ENCODE measurements at places on chromosomes 7 and 10.

DNA sequence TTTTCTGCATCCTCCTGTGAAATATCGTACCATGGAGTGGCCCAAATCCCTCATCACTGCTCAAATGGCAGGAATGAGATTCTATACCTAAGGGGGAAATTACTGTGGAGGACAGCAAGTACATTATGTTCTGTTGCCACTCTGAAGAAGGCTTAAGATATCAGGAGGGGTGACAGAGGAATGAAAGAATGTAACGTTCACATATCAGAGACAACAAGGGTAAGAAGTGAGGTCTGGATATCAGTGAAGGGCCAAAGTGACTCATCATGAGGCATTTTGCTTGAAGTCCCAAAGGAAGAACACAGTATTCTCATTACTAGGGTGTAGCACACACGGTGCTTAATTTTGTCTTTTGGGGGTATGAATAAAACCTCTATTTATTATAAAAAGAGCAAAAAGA is 71.5 kb upstream of the SLC13A1 start:
- no peak for DNase-seq

DNA sequence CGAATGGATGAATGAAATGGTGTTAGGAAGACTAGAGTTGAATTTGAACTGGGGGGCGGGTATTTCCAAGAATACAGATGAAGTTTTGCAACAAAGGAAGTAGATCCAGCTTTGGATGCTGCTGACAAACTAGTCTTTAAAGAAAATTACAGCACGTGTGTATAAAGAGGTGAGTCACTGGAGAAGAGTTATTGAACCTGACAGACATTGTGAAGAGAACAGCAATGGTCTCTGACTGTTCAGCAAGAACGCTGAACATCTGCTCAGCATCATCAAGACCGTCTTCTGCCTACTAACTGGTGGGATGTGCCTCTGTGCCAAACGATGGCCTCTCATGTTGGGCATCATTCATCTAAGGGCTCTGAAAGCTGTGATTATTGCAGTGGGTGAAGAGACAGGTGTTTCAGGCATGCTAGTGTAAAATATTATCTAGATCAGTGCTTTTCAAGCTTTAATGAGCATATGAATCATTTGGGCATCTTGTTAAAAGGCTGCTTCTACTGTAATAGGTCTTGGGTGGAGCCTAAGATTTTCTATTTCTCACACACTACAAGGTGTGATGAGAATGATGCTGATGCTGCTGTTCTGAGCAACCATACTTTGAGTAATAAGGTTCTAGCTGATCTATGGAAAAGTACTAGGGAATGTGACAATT is 291.3 kb downstream of the PTEN start:
- no peak for DNase-seq

DNA sequence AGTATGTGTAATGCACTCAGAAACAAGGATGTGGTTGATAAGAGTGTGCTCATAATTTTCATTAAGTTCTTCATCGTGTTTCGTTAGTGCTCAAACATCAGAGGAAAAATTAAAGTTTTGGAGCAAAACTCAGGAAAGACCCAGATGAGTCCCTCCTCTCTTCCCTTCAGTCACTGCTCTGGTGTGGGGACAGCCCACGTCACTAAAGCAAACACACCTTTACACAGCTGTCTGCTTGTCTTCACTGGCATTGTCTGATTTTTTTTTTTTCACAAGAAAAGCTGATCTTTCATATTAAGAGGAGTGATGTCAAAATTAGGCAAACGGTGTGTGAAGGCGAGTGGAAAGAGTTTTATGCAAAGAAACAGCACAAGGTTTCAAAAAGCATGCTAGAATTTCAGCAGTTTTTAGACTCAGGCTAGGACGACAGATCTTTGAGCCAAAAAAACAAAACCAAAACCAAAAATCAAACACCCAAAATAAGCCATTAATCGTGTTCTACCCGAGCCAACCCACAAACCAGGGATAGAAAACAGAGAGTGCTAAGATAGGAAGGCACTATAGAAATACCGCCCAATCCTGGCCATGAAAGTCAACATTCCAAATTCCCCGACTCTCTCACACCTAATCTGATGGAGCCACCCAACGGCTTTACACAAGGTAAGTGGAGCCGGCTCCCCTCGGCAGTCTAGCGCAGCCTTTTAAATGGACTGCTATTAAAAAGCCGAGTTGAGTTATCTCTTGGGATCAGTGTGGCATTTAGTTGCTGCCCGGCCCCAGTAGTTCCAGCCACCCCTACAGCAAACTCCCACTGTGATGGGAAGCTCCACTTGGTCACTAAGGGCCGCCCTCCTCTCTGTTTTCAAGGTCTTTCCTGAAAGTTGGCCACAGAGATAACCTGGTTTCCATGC is 27.9 kb upstream of the GATA3 start:
- no peak for DNase-seq

DNA sequence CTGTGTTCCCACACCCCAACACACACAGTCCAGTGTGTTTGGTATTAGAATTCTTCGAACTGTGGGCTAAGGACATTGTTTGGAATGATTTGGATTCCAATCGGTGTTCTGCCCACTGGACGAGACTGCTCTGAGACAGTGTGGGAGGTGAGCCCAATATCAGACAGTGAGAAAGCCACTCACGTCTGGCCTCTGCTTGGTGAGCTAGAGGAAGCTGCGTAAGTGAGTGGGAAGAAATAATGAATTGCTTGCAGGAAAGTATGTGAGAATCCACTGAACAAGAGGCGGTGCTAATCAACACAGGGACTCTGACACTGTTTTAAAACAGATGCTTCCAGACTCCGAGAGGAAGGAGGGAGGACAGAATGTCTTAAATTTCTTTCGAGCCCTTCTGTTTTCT is 675.0 kb upstream of the ANKRD30A start:
- DNase-seq: no peak

DNA sequence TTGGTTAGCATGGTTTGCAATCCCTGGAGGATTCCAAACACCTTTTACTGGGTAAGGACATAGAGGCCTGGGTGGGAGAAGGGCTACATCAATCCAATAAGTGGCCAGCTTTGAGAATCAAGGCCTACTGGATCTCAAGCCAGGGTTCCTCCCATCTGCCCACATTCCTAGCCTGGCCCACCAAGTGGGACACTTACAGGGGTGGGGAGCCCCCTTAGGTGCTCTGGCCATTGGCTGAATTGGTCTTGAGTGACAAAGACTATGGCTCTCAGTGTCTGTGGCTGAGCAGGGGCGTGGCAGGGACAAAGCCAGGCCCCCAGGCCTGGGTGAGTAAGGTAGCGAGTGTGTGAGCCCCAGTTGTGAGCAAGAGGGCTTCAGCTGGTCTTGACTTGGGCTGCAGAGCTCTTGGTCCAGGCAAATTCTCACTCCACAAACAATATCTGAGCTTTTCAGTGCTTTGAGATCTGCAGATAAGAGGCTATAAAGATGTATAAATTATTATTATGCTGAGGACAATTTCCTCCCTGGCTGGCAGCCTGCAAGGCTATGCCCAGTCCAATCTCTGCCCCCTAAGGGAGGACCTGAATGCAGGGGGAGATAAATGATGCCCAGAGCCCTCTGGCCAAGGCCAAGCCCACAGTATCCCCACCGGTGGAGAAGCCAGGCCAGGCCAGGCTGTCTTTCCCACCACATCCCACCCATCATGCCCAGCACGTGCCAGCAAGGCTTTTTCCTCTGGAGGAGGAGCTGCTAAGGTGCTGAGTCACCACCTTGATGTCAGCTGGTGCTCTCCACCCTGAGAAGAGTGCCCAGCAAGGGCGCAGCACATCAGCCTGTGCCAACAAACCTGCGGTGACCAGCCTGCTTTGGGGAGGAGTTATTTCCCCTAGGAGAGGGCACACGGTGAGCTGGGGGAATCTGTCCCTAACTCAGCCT is 80.7 kb upstream of the DUSP5 start:
- no peak for DNase-seq

DNA sequence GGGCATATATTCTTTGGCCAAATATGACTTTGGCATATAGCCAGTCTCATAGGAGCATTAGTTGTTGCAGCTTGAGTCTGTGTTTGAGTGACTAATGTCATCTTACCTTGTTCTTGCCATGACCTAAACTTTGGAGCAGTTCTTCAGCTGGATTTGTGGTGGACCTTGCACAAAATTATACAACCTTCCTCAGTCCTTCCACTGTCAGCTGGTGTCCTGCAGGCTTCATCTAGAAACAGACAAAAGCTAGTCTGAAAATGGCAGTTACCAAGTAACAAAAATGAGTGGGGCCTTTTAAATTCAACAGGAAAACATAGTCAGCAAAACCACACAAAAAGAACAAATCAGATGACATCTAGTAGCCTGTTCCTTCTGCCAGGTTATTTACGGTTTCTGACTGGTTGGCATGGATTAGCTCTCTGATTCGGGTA is 59.5 kb upstream of the HECTD2 start:
- DNase-seq: no peak

Measured in activated naive CD8-positive, alpha-beta T cell treated with anti-CD3 and anti-CD28 coated beads, Interleukin-2, amount 10 ng/mL, durations not matched to agents 7 days and 5 days (primary cell).